Activated CD4-positive, CD25-positive, alpha-beta regulatory T cell treated with anti-CD3 and anti-CD28 coated beads, Interleukin-2, amount 50 U/mL, for 72 hours (primary cell): ENCODE measurements at places on chromosomes 7 and 10.

DNA sequence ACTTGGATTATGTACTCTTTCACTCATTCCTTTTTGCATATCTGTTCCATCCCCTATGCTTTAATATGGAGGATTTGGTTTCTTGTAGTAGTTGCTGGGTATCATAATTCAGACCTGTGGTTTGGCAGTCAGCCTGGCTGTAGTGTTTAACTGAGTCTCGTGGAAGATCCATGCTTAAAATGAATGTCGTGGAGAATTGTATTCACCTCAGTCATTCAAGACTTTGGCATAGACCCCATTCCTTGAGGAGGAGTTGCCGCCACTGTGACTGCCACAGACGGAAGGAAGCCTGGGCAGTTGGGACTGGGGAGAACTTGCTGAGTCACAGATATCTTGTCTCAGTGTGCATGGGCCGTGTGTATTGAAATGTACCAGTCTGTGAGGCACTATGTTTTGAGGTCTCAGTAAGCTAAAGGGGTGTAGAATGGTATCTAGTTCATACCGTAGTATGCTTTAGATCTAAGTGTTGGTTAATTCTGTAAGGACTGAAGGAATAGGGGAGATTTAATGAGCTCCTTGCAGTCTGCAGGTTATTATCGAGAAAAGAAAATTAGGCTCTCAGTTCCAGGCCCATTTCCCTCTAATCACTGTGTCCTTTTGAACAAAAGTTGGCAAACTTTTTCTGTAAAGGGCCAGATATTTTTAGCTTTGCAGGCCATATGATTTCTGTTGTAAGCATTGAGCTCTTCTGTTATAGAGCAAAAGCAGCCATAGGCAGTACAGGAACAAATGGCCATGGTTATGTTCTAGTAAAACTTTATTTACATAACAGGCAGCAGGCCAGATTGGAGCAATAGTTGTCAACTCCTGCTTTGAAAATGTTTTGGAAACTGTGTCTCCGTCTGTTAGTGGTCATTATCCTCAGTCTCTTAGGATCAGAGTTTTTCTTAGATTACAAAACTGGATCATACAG is 76.8 kb downstream of the TPST1 start:
- DNase-seq, result no peak

DNA sequence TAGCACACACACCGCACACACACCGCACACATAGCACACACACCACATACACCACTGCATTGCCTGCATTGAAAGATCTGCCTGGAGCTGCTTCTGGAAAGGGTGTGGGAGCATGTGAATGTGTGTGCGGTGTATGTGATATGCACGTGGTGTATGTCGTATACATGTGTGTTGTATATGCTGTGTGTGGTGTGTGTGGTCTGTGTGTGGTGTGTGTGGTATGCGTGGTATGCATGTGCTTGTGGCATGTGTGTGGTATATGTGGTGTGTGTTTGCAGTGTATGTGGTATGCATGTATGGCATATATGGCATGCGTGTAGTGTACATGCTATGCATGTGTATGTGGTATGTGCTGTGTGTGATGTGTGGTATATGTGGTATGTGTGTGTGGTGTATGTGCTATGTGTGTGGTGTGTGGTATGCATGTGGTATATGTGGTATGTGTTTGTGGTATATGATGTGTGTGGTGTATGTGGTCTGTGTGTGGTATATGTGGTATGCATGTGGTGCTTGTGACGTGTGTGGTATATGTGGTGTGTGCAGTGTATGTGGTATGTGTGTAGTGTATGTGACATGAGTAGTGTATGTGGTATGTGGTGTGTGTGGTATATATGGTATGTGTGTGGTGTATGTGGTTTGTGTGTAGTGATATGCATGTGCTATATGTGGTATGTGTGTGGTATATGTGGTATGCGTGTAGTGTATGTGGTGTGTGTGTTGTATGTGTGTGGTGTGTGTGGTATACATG is 176.2 kb downstream of the WDR37 start:
- no peak for DNase-seq

- no peak for DNase-seq
These were observed 140.4 kb downstream of the PIP4K2A start for GRCh38 chr10:22573820-22574569.

GRCh38 chr10:115129752-115130151 is 36.6 kb downstream of the ATRNL1 start:
- no peak for DNase-seq

DNA sequence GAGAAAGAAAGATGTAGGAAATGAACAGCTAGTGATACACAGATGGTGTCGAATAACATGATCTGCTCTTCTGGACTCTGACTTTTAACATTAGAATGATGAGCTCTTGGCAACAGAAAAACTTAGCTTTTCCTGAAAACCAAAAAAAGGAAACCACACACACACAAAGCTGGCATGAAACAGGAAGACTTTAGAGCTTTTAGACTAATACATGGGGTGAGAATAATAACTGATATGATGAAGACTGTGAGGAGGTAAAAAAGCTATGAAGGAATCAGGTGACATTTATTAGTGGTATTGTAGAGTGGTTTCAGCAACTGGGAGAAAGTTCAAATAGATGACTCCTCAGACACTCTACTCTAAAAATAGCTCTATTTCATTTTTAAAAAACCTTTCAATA is 491.9 kb downstream of the PARD3 start:
- DNase-seq, result no peak

DNA sequence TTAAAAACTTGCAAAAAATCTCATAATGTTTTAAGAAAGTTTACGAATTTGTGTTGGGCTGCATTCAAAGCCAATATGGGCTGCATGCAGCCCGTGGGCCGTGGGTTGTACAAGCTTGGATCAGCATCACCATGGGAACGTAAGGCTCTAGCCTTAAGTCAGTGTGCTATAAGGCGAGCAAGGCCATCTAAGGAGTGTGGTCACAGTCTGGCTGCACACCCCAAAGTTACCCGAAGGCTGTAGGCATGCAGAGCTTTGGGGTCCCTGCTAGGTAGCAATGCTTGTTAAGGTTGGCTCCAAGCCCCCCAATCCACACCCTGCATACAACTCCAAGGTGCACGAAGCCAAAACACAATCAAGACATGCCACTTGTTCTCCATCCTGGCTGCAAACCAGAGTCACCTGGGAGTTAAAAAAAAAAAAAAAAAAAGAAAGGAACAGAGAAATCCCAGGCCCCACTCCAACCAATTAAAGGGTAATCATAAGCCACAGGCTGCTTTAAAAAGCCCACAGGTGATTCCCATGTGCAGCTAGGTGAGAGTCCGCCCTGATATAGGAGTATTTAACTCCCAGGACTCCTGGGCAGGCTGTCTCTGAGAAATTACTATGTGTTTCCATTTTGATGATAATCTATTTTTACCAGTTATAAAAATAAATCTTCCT is 8.5 kb upstream of the PNLIPRP2 start:
- DNase-seq, result no peak

GRCh38 chr10:58723966-58724365 is 211.3 kb downstream of the BICC1 start:
- no peak for DNase-seq

GRCh38 chr7:154859747-154860620 is 142.9 kb downstream of the PAXIP1 start:
- DNase-seq, result no peak

- no peak for DNase-seq
These were observed 53.3 kb downstream of the NT5C2 start for GRCh38 chr10:103139803-103140202.

GRCh38 chr7:94261067-94261466 is 133.6 kb upstream of the COL1A2 start:
- no peak for DNase-seq

GRCh38 chr7:134931487-134931886 is 54.8 kb upstream of the AGBL3 start:
- no peak for DNase-seq

- DNase-seq, result no peak
These were observed 228.7 kb downstream of the TCF7L2 start for GRCh38 chr10:113178771-113179170.

GRCh38 chr7:8044761-8045430 is 76.3 kb downstream of the GLCCI1 start:
- no peak for DNase-seq

DNA sequence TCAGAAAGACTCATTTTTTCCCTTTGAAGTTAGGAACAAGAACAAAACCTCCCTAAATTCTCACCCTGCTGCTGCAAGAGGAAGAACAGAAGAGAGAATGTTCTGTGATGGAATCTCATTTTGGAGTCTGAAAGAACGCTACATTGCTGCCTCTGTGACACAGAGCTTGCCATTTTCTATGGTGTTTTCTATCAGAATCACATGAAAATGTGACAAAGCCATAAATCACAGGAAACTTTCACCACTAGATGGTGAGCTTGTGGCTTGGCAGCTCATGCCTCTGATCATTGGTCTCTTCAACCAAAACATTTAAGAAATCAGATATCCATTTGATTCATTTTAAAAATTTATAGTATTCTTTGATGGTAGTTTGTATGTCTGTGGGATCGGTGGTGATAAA is 82.9 kb downstream of the CADPS2 start:
- no peak for DNase-seq

- no peak for DNase-seq
These were observed 59.6 kb upstream of the ZRANB1 start for GRCh38 chr10:124882313-124882712.

GRCh38 chr7:77658928-77659327 is 37.3 kb upstream of the RSBN1L start:
- no peak for DNase-seq

- no peak for DNase-seq
These were observed 73.3 kb downstream of the MICALL2 start for GRCh38 chr7:1385809-1386622.

- DNase-seq, result no peak
These were observed 44.2 kb upstream of the GGCT start for GRCh38 chr7:30548845-30549244.

DNA sequence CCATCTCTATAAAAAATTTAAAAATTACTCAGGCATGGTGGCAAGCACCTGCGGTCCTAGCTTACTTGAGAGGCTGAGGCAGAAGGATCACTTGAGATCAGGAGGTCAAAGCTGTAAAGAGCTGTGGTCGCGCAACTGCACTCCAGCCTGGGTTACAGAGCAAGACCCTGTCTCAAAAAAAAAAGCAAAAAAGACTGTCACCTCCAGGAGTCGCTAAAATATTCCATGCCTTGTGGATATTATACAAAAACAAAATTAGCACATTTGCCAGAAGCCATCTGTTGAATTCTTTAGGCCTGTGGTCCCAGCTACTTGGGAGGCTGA is 87.0 kb upstream of the SDK1 start:
- no peak for DNase-seq

GRCh38 chr10:83516788-83517187 is 622.5 kb upstream of the GHITM start:
- no peak for DNase-seq

DNA sequence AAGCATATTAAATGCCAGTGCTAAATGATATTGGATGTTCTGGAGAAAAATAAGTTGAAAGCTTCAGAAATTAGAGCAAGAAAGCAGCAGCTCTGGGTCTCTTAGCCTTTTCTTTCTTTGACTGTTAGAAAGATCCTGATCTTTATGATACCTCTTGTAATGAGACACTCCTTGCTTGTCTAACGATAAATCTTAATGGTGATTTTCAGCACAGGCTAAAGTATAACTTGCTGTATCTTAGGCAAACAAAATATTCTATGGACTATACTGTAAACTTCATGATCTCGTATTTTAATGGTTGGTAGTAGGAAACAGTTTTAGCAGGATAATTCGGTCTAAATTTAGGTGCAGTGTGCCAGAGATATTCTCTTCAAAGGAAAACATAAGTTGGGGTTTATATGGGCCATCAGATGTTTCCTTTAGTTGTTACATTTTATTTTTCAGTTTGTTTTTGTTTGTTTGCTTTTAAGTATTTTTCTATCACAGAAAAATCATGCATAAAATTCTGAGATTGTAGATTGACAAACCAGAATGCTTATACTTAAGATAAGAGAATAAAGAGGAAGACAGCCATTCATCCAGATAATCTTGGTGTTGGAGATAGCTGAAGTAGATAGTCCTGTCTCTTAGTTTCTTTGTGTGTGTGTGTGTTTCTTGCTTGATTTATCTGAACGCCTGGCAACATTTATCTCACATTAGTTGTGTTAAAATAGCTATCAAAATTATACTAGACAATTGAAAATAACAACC is 4.7 kb downstream of the CASD1 start:
- no peak for DNase-seq

DNA sequence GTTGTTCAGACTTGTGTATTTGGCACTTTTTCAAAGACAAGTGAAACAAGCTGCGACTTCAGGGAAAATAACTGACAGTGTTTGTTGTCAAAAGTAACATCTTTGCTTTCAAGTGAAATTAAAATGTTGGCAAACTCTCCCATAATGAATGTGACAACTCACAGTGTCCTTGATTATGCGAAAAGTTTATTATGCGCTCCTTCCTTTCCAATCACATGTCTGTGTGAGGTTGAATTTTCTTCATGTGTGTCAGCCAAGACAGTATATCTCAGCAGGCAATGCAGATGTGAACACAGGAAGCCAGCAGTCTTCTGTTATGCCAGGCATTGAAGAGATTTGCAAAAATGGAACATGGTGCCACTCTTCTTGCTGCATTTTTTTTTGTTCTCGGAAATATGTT is 28.7 kb downstream of the FBH1 start:
- no peak for DNase-seq

GRCh38 chr7:125670926-125671572 is 741.4 kb upstream of the POT1 start:
- no peak for DNase-seq

GRCh38 chr7:106064316-106064715 is 47.8 kb downstream of the SYPL1 start:
- no peak for DNase-seq

GRCh38 chr7:158296798-158297104 is 290.9 kb downstream of the PTPRN2 start:
- no peak for DNase-seq

- DNase-seq, result no peak
These were observed 228.4 kb downstream of the CUX1 start for GRCh38 chr7:102045681-102046372.

DNA sequence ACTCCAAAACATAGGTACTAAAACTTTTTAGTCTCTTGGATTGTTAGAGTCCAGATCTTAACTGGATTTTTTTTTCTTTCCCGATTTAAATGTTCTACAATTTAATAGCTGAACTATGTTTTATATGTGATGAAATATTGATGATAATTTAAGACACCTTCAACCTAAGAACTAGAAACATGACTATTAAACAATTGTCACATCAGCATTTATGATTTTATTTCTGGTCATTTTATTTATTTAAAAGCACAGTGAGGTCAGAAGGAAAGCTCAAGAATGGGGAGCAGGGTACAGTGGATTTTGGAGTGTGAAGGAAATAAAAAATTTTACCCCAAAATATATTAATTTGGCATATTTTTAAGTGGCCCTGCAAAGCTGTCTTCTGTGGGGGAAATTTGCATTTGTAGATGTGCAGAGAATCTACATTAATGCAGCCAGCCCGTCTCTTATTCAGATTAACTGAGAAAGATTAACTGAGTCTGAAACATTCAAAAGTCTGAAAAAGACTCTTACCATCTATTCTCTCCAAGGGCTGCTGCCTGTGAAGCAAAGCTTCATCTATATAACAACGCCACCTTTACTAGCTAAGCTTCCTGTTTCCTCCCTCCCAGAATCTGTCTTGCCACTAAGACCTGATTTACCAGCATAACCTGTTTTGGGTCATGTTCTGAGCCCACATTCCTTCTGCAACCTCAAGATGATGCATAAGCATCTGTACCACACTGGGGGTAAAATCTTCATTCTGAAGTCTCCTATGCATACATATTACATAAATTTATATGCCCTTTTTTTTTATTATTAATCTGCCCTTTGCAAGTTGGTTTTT is 86.4 kb downstream of the TMEM106B start:
- DNase-seq, result no peak
